Neural cell (in vitro differentiated cells): ENCODE measurements at places on chromosomes 7 and 10. TPM values are rescaled to one million over a fixed set of nuclear protein-coding genes. Genes with fewer than 3 reads are reported as not detected.

The CPA2 gene
- polyA plus RNA-seq, result 0.41 TPM in 1 of 2 replicates, not detected in the other

The GIMAP1 gene
- polyA plus RNA-seq, result not detected in 2 replicates

The TMEM236 gene
- 0.10 TPM in 1 of 2 replicates, not detected in the other for polyA plus RNA-seq

The NEUROD6 gene
- not detected in 2 replicates for polyA plus RNA-seq

The ABCA13 gene
- 0.20 TPM in 1 of 2 replicates, not detected in the other for polyA plus RNA-seq

The MRC1 gene
- polyA plus RNA-seq, result 0.12 TPM in 1 of 2 replicates, not detected in the other

The PARG gene
- 33.1 and 36.0 TPM in 2 replicates for polyA plus RNA-seq

The HOXA13 gene
- not detected in 2 replicates for polyA plus RNA-seq

The SEC24C gene
- 43.0 and 44.8 TPM in 2 replicates for polyA plus RNA-seq

The PRRT4 gene
- 32.5 and 34.4 TPM in 2 replicates for polyA plus RNA-seq

The LMOD2 gene
- not detected in 2 replicates for polyA plus RNA-seq

The GNGT1 gene
- not detected in 2 replicates for polyA plus RNA-seq

The ZNF479 gene
- polyA plus RNA-seq, result not detected in 2 replicates

The SPDYE9 gene
- polyA plus RNA-seq, result 0.48 and 0.87 TPM in 2 replicates

The C10orf105 gene
- 0.11 TPM in 1 of 2 replicates, not detected in the other for polyA plus RNA-seq

The EN2 gene
- polyA plus RNA-seq, result not detected in 2 replicates

The RABGEF1 gene
- polyA plus RNA-seq, result 30.4 and 34.8 TPM in 2 replicates

The PLEKHA8 gene
- polyA plus RNA-seq, result 42.7 and 43.1 TPM in 2 replicates

The RNF148 gene
- polyA plus RNA-seq, result 0.25 TPM in 1 of 2 replicates, not detected in the other

The SPDYE5 gene
- polyA plus RNA-seq, result 0.07 and 0.26 TPM in 2 replicates

The ST7 gene
- polyA plus RNA-seq, result 76.8 and 104 TPM in 2 replicates

The PRKCQ gene
- 0.26 and 0.61 TPM in 2 replicates for polyA plus RNA-seq

The MRPL32 gene
- 186 and 193 TPM in 2 replicates for polyA plus RNA-seq

The ATOH7 gene
- polyA plus RNA-seq, result 2.5 and 3.0 TPM in 2 replicates

The PNLIPRP2 gene
- polyA plus RNA-seq, result not detected in 2 replicates

The FAM53B gene
- polyA plus RNA-seq, result 21.8 and 28.6 TPM in 2 replicates

The C10orf53 gene
- not detected in 2 replicates for polyA plus RNA-seq

The ERVW-1 gene
- polyA plus RNA-seq, result not detected in 2 replicates

The MOGAT3 gene
- not detected in 2 replicates for polyA plus RNA-seq

The GRIFIN gene
- not detected in 2 replicates for polyA plus RNA-seq

The NAT16 gene
- 4.0 and 4.5 TPM in 2 replicates for polyA plus RNA-seq

The AP3M1 gene
- polyA plus RNA-seq, result 26.7 and 28.1 TPM in 2 replicates
